ENCODE measurements at places on chromosomes 1 and 21.

- no peak for DNase-seq
These were observed 5.7 kb upstream of the PPP1R15B start for GRCh38 chr1:204417074-204417997.

DNA sequence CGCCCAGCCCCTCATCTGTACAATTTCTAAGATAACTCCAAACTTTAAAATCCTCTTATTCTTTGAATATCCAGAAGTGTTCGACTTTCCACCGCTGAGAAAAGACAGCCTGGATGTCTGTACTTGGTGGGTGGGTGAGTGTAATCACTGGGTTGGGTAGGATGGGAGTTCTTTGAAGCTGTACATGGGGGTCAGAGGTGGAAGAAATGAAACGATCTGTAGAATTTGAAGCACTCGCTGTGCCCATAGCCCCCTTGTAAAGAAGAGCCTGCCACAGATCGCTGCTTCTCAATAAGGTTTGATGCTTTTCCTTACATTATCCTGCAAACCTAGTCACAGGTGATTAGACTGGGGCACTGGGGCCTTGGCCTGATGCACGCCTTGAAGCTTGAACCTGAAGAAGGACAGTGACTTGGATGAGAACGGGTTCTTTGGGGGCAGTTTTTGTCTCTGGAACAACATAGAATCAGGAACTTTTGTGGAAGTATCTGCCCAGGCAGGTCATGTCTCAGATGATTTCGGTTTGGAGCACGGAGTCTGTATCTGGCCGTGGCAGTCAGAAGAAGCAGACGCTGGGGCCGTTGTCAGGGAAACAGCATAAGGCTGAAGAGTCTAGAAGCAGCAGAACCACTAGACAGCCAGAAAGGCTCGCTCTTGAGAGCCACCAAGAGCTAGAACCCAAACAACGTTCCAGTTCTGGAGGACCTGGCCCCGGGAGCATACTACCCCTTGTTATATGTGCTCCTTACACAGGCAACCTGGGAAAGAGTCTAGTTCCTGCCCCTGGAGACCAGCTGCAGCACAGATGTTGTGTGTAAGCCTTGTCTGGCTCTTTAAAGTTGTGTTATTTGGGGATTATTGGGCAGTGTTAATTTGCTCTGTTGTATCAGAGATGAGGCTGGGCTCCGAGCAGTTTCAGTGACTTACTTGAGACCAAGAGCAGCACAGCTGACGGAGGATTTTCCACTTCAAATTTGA is 45.1 kb upstream of the SCCPDH start:
- DNase-seq = no peak

GRCh38 chr1:38291336-38291735 is 244.7 kb upstream of the POU3F1 start:
- no peak for DNase-seq

GRCh38 chr1:9553736-9554144 is 14.5 kb downstream of the SLC25A33 start:
- no peak for DNase-seq

DNA sequence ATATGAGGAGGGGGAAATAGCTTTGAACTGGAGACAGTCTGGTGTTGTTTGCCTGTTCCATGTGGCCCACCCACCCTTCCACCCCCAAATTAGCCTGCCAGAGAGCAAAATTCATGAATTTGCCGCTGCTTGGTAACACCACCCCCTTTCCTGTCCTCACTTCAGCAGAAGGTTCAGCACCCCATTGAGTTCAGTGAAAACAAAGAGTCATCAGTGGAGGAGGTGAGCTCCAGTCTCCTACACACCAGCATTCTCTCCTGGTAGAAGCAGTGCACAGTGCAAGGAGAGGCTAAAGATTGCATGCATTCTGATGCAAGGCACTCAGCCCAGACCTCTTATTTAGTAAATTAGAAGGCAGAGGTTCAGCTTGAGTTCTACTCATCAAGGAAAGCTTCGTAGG is 99.7 kb upstream of the DYNLT5 start:
- DNase-seq = no peak

DNA sequence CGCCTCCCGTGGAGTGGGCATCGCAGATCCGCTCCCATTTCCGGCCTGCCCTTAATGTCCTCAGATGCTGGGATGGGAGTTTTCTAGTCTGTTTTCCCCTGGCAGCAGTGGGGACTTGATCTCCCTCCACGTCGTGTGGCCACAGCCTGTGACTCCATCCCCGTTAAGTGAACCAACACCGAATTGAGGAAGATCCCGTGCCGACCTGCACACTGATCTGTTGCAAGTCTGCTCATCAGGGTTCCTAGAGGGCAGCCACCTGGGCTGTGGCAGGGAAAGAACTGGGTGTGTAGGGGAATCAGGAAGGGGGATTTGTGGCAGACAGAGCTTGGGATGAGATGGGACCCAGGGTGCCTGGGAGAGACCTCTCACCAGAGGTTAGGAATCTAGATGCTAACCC is 23.3 kb upstream of the CDK18 start:
- peak; percentile 47 for DNase-seq

DNA sequence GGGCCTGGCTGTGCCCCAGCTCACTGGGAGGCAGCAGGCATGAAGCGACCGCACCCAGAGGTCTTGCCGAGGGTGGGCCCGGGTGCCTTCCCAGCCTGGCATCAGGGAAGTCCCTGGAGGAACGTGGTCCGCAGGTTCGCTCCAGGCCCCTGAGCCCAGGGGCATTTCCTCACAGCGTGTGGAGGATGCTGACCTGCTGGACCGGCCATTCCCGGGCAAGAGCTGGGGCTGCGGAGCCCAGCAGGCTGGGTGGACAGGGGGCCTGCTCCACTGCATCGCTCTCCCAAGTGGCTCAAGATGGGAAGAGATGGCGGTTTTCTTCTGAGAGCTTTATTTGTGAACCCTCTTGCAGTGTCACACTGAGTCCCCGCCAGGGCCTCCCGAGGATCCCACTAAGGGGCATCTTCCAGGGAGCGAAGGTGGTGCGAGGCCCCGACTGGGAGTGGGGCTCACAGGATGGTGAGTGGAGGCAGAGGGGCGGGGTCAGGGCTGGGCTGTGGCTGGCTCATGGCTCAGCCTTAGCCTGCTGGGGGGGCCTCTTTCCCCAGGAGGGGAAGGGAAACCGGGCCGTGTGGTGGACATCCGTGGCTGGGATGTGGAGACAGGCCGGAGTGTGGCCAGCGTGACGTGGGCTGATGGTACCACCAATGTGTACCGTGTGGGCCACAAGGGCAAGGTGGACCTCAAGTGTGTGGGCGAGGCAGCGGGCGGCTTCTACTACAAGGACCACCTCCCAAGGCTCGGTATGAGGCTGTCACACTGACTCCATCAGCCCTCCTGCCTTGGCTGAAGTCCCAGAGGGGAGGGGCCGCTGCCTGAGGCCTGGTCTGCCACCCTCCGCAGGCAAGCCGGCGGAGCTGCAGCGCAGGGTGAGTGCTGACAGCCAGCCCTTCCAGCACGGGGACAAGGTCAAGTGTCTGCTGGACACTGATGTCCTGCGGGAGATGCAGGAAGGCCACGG is 7.2 kb upstream of the MMP23B start:
- DNase-seq = peak; percentile 28

GRCh38 chr1:50959303-50959912 is 659 bp downstream of the FAF1 start:
- peak; percentile 51 for DNase-seq

Measured in NCI-H2171 treated with DMSO at 0.1 percent for 48 hours (cell line).